ENCODE measurements at places on chromosomes 16 and 17.

DNA sequence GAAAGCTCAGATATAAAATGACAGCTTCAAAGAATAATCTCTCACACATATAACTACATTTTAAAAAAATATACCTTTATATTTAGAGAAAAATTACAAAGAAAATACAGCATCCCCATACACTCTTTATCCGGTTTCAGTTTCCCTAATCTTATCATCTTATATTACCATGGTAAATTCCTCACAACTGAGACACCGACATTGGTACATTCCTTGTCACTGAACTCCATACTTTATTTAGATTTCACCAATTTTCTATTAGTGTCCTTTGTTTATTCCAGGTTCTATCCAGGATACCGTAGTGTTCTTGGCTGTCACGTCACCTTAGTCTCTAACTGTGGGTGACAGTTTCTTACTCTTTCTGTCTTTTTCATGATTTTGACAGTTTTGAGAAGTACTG, 22.0 kb upstream of the ABCA10 start:
- no peak for DNase-seq

- DNase-seq, result no peak
Observed at GRCh38 chr17:40470932-40471828, 27.9 kb downstream of the IGFBP4 start.

DNA sequence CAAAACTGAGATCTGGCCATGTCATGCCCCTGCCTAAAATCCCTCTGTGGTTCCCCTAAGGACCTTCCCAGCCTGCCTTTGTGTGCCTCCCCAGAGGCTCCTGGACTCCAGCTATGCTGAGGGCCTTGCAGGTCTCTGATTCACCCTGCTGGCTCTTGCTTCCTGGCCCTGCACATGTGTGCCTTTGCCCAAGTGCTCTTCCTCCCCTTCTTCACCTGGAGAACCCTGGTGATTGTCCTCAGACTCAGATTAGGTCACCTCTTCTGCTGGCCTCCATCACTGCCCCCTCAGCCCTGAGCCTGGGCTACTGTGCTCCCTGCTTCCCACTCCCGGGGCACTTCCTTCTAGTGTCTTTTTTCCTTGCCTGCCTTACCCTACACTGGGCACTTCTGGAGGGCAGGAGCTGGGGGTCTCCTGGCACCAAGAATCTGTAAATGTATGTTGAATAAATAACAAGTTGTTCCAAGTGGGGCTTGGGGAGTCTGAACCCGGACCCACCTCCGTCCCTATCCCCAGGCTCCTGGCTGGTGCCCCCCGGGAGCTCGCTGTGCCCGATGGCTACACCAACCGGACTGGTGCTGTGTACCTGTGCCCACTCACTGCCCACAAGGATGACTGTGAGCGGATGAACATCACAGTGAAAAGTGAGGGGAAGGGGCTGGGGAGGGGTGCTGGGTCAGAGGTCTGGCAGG, 7.8 kb downstream of the ITGA3 start:
- no peak for DNase-seq

- no peak for DNase-seq
Observed at GRCh38 chr17:17545031-17545820, 46.3 kb downstream of the PEMT start.

DNA sequence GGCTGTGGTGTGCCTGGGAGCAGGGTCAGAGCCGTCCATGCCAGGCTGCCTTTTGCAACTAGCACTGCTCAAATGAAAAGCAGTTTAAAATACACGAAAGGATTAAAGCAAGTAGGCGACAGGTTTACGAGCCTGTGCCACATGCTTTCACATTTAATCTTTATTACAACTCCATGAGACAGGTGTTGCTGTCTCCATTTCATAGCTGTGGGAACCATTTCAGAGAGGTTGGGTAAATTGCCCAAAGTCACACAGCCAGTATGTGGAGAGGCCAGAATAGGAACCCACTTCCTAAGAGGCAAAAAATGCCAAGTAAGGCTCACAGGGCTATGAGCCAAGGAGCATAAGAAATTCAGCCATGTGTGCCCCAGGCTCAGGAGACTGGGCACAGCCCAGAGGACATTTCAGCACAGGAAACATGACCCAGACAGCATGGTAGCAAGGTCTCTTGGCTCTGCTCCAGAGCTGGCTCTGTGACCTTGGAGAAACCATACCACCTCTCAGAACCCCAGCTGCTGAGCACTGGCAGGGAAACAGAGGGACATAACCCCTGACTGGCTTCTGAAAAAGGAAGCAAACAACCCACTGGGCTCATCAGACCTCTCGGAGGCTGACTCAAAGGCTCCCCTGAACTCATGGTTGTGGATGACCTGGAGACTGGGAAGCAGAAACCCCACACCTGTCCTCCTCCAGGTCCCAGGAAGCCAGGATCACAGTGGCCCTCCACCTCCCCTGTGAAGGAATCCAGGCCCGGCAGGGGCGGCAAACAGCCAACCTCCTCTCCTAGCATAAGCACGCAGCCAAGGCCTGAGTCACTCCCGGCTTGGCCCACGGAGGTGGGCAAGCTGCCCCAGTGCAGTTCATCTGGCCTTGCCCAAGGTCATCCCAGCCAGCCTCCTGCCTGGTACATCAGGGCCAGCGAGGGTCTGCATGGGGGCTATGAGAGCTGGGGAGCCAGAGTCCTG, 40.3 kb upstream of the MRPS23 start:
- DNase-seq, result no peak

DNA sequence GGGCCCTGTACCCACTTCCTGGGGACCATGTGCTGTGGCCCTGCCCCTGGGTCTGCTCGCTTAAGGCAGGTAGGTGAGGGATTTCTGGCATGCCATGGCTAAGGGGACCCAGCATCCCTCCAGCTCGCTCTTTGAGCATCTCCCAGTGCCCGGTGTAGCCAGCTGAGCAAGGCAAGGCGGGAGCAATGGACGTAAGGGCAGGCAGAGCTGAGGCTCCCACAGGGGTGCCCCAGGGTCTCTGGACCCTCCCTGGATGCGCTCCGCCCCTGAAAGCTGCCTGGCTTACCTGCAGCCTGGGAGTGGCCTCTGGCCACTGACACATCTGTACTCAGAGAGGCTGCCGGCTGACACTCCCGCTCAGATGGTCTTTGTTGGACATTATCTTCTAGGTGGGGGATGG, 189.9 kb downstream of the IRF8 start:
- DNase-seq, result no peak

- DNase-seq, result no peak
Observed at GRCh38 chr17:6755731-6756184, at the start of gene XAF1. TSS of gene XAF1 (plus strand) at chr17:6756046. CDS start at chr17:6756079, 33 bp downstream.

- DNase-seq, result no peak
Observed at GRCh38 chr16:86752582-86753175, 174.3 kb downstream of the FOXL1 start.

GRCh38 chr16:86665929-86666328, 87.6 kb downstream of the FOXL1 start:
- no peak for DNase-seq
